Stimulated activated CD4-positive, alpha-beta T cell treated with anti-CD3 and anti-CD28 coated beads, TNF-alpha, amount 100 ng/mL, for 1 hour (primary cell): ENCODE measurements at places on chromosomes 6 and 20.

DNA sequence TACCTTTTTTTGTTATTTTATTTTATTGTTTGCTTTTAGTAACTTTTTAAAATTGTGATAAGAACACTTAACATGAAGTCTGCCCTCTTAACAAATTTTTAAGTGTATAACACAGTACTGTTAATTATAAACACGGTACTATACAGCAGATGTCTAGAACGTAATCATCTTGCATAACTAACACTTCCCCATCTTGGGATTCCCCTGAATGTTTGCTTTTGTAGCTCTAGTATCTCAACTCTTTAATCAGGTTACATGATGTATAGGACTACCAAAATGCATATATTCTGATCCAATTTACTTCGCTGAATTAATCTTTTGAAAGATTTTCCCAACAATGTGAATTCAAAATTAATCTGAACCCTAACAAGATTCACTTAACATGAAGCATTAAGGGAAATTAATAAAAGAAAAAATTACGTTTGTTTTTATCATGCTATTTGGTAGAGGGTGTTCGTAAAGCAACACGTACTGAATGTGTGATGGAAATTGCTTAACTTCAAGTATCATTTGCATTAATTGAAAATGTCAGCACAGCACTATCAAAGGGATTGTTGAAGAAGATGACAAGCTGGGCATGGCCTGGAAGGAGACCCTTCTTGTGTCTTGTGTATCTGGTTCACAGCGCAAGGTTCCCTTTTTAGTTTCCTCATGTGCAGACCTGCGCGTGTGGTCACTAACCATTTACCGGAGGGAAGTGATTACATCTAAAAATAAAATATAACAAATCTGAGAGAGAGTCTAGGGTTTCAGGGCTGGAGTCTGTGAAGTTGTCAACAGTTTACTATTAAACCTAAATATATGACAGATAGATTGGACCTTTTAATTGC is 15.2 kb downstream of the COL19A1 start:
- no peak for DNase-seq

GRCh38 chr6:47116606-47117005 is 74.5 kb upstream of the ADGRF1 start:
- no peak for DNase-seq

- no peak for DNase-seq
Measured at GRCh38 chr6:151847064-151847463, 39.6 kb downstream of the ESR1 start.

GRCh38 chr6:73264446-73264845 is 1.4 kb upstream of the KHDC1 start:
- no peak for DNase-seq

- DNase-seq = no peak
Measured at GRCh38 chr20:11454966-11455799, 462.5 kb upstream of the BTBD3 start.

DNA sequence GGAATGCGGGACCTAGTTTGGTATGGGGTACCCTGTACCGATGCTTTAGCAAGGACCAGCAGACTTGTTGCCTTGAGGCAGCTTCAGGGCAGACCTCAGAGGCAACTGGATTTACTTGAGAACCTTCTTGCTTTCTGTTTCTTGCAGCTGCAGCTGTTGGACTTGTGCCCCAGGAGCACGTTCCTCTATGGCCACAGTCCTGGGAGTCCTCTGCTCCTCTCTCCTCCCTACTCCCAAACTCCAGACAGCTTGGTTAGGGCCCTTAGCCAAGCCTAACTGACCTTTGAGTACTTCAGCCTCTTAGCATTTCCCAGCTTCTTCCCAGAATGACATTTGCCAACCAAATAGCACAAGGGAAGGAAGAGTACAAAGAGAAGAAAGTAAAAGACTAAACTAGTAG is 34.7 kb downstream of the GHRH start:
- DNase-seq = no peak

- DNase-seq = no peak
Measured at GRCh38 chr20:63963348-63963741, 6.4 kb downstream of the ZNF512B start.

DNA sequence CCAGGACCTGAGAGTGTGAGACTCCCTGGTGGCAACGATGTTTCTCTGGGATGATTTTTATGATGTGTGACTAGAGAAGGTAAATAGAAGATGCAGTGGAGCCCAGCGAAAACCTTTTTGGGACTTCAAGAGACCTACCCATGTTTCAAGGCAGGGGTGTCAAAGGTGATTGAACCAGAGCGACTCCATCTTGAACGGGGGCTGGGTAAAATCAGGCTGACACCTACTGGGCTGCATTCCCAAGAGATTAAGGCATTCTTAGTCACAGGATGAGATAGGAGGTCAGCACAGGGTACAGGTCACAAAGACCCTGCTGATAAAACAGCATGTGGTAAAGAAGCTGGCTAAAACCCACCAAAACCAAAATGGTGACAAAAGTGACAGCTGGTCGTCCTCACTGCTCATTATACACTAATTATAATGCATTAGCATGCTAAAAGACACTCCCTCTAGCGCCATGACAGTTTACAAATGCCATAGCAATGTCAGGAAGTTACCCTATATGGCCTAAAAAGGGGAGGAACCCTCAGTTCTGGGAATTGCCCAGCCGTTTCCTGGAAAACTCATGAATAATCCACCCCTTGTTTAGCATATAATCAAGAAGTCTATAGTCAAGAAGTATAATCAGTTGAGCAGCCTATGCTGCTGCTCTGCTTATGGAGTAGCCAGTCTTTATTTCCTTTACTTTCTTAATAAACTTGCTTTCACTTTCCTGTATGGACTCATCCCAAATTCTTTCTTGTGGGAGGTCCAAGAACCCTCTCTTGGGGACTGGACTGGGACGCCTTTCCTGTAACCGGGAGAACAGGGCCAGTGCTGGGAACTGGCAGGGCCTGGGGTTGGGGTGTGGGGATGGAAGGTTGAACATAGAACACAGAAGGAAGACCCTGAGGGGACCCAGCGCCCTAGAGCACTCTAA is 526.4 kb downstream of the QKI start:
- DNase-seq = no peak

DNA sequence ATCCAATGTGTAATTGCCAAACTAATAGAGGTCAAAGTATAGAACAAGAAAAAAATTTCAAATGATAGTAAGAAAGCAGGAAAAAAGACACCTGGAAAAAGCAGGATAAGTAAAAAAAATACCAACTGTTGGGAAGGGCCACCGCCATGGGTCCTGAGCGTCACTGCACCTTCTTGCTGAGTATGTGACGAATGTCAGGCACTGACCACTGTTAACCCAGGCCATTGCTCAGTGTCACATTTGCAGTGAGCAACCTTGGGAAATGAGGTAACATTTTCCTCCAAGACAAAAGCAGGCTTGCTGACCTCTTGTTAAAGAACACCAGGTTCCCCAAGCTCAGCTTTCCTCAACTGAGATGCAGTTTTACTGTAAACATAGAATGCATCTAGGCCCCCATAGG is 15.6 kb upstream of the RPS6KA2 start:
- no peak for DNase-seq

DNA sequence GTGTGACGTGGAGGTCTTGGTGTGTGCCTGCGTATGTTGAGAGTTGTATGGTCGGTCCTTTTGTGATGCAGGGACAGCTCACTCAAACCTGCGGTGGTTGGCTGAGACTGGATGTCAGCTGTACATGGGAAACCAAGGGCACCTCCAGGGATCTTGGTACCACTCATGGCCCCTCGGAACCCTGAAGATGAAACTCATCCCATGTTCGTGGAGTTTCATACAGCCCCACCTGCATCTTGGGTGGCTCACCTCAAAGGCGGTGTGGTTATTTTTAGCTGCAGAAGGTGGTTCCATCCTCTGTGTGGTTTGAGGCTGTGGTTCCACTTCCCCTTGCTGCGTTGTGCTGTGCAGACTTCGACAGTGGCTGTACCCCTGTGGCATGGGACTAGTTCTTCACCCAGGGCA is 52.6 kb upstream of the SLC22A1 start:
- no peak for DNase-seq
